ENCODE measurements at places on chromosomes 5 and 9.

GRCh38 chr9:127919253-127919815 is 2.5 kb upstream of the ST6GALNAC4 start:
- DNase-seq: no peak

DNA sequence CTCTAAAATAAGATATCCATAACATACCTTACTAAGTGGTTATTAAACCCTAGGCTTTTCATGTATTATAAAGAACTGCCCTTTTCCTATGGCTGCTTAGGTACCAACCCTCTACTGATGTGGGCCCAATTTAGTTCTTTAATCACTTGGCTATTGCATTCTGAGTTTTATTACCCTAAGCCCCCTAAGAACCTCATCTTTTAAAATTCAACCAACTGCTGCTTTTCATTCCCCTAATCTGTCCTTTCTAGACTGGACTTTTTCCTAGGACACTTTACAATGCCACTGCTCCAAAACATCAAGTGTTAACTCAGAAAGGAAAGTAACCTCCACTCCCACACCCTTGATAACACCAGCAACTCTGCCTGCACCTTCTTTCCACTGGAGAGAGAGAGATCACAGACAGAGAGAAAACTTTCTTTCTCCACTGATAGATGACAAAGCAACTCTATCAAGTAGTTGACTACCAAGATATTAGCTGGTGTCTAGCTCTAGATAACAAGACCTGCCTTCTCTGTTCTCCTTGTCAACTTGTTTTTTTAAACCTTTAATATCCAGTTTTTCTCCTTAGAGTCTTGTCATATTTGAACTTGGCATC is 27.3 kb downstream of the ELL2 start:
- no peak for DNase-seq

- no peak for DNase-seq
Observed at GRCh38 chr5:149780043-149780737, 50.1 kb downstream of the PPARGC1B start.

GRCh38 chr5:138926688-138927448 is 51.7 kb upstream of the LRRTM2 start:
- DNase-seq: no peak

DNA sequence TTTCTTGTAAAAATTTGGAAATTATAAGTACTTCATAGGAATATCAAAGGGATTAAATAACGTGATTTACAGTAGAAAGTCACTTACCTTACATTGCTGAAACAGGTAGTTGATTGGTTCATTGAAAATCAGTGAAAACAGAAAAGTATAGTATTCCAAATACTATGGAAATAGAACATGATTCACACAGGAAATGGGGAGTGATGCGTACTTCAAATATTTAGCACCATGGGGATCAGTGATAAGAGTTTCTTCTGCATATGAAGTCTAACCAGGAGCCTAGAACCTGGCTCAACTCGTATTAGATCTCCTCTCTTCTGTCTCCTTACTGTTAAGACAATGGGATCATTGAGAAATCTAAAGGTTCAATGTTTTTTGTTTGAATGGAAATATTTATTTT is 133.3 kb downstream of the FAM174A start:
- no peak for DNase-seq

GRCh38 chr9:27539479-27540441 is 10.1 kb upstream of the MOB3B start:
- DNase-seq: no peak

GRCh38 chr5:4817767-4818166 is 322.4 kb upstream of the ADAMTS16 start:
- DNase-seq: no peak

- DNase-seq: no peak
Observed at GRCh38 chr9:135244271-135245221, 157.1 kb downstream of the OLFM1 start.

- no peak for DNase-seq
Observed at GRCh38 chr5:446066-446882, 3.3 kb downstream of the EXOC3 start.

- no peak for DNase-seq
Observed at GRCh38 chr9:16207161-16207560, 654.3 kb downstream of the CCDC171 start.

DNA sequence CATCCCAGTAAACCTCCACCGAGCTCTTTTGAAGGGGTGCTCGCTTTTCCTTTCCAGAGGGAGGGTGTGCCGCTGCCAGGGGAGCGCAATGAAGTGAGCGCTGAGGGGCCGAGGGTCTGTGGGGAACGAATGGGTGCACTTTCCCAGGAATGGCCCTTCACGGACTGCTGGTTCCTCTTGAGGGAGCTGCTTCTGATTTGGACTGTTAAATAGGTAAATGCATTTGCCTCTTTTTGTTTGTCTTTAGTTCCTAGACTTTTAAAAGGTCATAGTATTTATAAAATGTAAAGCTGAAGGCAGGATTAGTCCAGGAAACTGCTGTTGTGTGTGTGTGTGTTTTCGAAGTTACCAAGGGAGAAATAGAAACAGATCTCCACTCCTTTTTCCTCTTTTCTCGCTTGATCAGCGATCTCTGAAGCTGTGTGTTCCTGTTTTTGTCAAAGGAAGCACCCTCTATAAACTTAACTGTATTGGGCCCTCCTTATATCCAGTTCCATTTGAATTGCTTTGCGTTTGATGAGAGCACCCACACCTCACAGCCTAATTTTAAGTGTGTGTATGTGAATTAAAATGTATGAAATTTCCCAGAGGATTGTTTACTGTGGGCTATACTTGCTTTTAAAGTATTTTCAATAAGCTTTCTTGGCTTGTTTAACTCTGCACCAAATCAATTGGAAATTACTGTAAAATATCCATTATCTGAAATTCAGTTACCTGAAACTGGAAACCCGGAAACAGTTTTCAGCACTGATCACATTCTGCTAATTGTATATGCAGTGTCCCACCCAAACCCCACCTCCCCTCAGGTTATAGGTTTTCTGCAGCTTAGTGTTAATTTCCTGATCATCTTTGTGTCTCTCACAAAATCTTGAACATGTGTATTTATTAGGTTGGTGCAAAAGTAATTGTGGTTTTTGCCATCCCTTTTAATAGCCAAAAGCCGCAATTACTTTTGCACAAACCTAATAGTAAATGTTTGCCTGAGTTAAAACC is 966 bp downstream of the SNX2 start:
- DNase-seq: peak; percentile 38

- no peak for DNase-seq
Observed at GRCh38 chr5:154677921-154678320, 77.3 kb upstream of the LARP1 start.

GRCh38 chr5:107011605-107012004 is 659.1 kb downstream of the EFNA5 start:
- no peak for DNase-seq

DNA sequence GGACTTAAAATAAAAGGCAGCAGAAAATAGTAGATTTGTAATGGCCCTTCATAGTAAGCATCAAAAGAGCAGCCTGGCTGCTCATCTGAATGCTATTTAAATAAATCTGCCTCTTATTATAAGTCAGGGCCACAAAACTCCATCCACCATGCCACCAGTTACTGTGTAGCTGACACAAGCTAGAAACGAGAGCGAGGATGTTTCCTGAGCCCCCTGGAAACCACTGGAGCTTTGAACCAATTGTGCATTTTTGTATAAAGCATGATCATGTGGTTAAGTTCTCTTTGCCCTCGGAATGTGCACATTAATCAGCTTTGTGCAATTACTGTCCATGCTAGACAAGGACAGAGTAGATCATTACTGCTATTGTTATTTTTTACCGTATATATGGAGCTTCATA is 17.4 kb downstream of the SLC24A2 start:
- DNase-seq: no peak

- DNase-seq: peak; percentile 99
Observed at GRCh38 chr9:128552153-128552743, at the start of gene SPTAN1. Gene SPTAN1 (plus strand): TSS chr9:128552587. CDS start chr9:128566741, 14,154 bp downstream.

DNA sequence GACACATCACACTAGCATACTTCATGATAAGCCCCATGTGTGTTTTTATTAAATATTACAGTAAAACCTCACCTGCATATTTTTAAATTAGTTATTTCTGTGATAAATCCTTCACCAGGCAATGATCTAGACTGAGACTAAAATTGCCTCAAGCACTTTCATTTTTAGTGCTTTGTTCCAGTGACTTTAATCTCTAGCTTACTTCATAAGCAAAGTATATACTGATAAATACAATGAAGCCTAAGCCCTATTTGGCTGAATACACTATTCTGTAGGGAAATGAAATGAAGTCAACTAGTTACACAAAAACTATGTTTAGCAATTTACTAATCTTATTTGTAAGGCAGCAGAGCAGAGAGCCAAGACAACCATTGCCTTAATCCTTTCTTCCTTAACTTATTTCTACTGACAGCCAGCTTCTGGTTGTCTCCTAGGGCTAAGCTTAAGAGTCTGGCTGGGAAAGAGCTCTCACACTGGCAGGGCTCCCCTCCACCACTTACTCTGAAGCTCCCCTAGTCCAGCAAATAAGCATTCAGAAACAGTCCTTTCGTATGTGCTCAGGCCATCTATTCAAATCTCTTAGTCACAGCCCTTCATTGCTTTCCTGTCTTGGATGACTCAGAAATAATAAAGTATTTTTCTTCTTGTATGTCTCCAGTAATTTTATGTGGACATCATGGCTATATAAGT is 31.4 kb upstream of the MTAP start:
- DNase-seq: no peak

- DNase-seq: no peak
Observed at GRCh38 chr9:126483468-126484073, 130.2 kb upstream of the LMX1B start.

GRCh38 chr9:95901506-95901905 is 26.0 kb downstream of the ERCC6L2 start:
- DNase-seq: no peak

- DNase-seq: no peak
Observed at GRCh38 chr5:123382252-123382651, 41.0 kb downstream of the CEP120 start.

GRCh38 chr9:115877852-115878438 is 275.6 kb upstream of the PAPPA start:
- DNase-seq: no peak

GRCh38 chr5:167822241-167822640 is 469.2 kb upstream of the WWC1 start:
- DNase-seq: no peak

- no peak for DNase-seq
Observed at GRCh38 chr5:145869753-145870152, 3.1 kb downstream of the GRXCR2 start.

- no peak for DNase-seq
Observed at GRCh38 chr9:127634698-127635097, 22.6 kb downstream of the STXBP1 start.

- no peak for DNase-seq
Observed at GRCh38 chr5:80479713-80480112, 8.2 kb upstream of the FAM151B start.

DNA sequence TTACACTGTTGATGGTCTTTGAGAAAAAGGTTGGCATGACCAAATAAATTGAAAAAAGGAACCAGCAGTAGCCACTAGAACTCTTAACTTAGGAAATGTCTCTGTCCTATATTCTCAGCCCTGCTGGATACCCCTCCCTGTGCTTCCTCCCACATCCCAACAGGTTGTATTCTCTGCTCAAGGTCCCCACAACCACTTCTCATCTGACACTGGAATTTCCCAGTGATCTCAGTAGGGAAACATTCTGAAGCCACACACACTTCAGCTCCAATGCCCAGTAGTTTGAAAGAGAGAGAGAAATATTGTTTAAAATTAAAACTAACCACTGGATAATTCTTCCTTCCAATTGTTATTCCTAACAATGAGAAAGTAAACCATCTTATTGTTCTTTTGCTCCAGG is 30.0 kb upstream of the NREP start:
- no peak for DNase-seq

DNA sequence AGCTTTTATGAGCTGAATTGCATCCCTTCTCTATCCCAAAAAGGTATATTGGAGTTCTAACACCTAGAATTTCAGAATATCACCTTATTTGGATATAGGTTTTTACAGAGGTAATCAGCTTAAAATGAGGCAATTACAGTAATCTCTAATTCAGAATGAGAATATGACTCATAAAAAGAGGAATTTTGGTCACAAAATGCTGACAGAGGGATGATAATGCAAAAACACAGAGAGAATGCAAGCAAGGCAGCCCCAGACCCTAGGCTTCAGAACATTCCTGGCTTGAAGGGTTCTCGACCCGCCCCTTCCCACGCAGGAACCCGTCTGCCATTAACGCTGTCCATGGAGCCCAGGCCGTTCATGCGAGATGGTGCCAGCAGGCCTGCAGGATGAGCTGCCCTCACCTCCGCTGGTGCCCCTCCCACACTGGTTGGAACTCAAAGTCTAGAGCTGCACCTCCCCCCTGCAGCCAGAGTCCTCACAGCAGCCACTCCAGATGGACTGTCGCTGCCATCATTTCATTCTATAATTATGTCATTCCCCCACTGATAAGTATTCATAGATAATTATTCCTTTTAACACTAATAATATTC is 1173.4 kb upstream of the ACO1 start:
- DNase-seq: no peak

GRCh38 chr9:127794001-127794791 is 8.4 kb downstream of the CDK9 start:
- no peak for DNase-seq

DNA sequence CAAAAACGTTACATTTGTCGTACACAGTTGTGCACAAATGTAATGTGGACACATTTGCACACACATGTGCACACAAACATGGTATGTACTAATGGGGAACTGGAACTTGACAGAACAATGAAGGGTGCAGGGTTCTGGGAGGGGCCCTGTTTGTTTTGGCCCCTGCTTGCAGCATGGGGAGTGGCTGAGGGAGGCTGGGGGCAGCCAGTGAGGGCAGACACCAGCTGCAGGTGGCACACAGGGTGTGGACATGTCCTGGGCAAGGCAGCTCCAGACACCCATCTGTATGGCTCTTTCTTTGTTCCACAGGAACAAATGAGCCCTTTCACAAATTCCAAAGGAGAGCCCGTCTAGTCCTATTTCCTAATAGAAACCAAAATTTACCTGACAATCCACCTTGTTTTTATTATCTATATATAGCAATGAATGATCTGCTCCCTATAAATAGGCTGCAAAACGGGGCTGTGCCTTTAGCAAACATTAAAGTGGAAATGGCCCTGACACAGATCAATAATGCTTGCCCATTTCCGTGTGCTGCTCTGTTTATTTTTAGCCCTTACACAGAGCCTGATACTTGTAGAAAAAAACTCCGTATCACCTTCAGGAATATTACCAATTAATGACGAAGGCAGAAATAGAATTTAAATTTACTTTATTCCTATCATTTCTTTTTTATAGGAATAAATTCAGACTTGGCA is 26.4 kb downstream of the MARCHF3 start:
- no peak for DNase-seq

DNA sequence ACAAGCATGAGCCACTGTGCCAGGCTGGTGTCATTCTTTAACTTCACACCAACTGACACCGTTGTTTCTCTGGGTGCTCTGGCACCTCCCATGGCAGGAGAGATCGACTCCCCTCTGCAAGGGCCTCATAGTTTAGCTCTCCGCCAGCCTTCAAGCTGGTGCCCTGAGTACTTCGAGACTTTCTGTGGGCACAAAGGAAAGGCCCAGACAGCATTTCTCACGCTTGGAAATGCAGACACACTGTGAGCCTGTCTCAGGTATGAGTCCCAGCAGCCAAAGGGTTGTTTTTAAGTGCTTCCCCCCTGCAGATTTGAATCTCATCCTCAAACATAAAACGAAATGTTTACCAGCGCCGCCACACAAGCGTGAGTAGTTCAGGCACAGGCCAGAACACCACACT is 11.1 kb upstream of the TCF7 start:
- no peak for DNase-seq
